RCC 7860 (cell line): ENCODE measurements at places on chromosomes 11 and 22.

GRCh38 chr22:37633625-37634416 is 5.6 kb upstream of the SH3BP1 start:
- peak; percentile 80 for DNase-seq

DNA sequence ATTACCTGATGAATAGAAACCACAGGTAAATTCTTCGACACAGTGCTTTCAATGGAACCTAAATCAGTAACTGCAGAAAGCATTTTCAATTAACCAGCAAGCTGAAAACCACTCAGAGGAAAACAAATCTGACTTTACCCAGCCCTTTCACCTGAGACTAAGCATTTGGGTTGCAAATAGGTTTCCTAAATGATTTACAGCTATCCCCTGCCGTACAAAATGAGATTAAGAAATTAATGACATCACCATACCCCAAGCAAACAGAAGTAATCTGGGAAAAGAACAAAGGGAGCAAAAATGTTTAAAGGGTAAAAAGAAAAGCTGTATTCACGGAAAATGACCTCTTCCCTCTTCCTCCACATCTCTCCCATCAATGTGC is 584 bp downstream of the NOX4 start:
- no peak for DNase-seq

- DNase-seq, result no peak
Measured at GRCh38 chr22:37128555-37129281, 19.2 kb upstream of the TMPRSS6 start.

DNA sequence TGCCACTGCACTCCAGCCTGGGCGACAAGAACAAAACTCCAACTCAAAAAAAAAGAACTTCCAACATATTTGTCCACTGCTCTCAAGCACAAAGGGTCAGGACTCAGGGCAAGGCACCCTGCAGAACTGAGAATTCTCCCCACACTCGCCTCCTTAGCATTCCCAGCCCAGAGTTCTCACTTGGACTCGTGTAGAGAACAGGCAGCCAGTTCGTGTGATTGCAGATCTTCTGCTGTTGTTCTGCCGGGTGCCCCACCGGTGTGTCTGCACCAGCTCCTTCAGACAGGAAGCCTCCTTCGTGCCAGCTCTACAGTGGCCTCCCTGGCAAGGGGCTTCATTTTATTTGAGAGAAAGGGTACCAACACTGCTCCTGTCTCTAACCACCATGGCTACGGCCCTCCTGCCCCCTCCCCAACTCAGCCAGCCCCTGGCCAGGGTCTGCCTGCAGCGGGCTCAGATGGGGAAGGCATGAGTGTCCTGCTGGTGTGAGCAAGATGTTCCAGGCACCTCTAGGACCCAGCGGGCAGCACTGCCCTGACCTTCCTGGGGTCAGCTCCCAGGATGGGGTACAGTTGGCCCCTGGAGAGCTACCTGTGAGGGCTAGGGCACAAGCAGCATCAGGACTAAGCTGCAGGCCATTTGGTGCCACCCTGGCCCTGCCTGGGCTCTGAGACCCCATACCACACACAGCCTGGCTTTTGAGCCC is 19.5 kb upstream of the SCGB1A1 start:
- DNase-seq, result no peak

DNA sequence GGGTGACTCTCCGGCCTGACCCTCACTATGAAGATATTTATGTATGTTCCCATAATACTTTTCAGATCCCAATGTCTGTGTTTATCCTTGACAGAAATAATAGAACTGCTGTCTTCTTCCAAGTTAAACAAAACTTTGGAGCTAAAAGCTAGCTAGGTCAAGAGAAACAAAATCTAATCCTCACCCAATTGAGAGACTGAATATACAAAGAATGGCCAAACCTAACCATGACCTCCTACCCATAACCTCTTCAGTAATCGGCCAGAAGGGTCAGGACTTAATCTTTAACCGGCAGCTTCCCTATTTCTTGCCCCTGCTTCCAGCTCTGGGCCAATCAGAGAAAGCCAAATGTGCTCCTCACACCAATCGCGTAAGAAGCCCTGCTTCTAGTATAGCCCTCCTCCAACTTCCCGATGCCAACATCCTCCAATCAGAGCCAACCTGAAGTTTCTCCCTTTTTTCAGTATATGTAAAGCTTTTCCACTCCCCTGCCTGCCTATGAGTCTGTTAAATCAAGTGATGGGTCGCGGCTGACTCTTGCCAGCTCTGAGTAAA is 1.7 kb upstream of the DDX6 start:
- DNase-seq, result peak; percentile 38

GRCh38 chr11:17653611-17654010 is 65.8 kb upstream of the MYOD1 start:
- DNase-seq, result no peak

GRCh38 chr11:3942956-3943497 is 87.6 kb downstream of the STIM1 start:
- no peak for DNase-seq

DNA sequence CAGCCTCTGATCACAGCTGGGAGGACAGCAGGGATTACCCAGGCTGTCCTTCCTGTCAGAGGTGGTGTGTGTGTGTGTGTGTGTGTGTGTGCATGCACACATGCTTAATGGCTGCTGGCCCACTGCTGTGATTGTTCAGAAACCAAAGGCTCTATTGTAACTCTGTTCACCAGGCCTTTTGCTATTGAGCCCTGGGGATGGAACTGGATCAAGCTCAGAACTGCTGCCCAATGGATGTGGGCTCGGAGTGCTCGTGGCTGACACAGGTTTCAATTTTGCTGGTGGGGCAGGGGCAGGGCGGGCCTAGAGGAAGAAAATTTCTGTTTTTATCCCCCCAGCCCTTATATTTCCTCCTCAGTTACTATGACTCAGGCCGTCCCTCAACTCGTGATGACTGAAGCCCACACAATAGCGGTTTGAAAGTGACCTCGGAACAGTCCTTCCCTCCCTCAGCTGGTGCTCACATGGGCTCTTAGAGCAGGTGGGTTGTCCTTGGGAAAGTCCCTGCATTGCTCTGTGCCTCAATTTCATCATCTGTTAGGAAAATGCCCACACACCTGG is 359.3 kb downstream of the TENM4 start:
- DNase-seq, result peak; percentile 81

- DNase-seq, result no peak
Measured at GRCh38 chr11:128678024-128678423, 15.8 kb upstream of the FLI1 start.

DNA sequence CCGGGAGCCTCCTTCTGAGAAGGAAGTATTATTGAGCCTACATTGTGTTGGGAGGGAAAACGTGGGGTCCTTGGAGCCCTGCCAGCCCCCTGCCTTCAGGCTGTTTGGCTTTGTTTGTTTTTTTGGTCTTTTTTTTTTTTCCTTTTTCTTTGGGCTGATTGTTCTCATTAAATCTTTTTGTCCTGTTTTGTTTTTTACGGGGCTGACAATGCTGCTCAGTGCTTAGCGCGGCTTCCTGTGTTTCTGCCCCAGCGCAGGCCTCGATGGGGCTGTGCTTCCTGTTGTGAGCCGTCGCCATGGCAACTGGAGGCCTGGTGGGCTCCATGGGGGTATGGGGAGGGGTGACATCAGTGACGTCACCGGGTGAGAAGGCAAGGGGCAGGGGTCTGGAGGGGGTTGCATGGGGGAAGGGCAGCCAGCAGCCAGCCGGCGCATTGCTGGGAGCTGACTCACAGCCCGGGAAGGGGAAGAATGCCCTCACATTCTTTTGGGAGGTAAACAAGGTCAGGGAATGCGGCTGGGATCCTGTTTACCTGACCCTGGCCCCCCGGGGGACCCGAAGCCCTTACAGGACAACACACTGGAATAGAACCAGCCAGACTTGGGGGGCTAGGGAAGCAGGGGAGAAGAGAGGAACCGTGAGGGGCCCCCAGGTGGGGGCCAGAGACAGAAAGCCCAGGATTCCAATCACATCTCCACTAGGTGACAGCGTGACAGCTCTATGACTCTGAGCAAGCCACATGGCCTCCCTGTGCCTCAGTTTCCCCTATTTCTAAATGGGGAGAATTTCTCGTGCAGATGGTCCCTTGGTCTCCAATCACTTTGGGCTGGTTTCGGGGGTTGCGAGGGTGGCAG is 22.2 kb upstream of the CBX7 start:
- peak; percentile 96 for DNase-seq

- DNase-seq, result no peak
Measured at GRCh38 chr11:21534288-21534687, 658.6 kb upstream of the ANO5 start.

- no peak for DNase-seq
Measured at GRCh38 chr22:48758881-48759875, 1068.5 kb downstream of the BRD1 start.

DNA sequence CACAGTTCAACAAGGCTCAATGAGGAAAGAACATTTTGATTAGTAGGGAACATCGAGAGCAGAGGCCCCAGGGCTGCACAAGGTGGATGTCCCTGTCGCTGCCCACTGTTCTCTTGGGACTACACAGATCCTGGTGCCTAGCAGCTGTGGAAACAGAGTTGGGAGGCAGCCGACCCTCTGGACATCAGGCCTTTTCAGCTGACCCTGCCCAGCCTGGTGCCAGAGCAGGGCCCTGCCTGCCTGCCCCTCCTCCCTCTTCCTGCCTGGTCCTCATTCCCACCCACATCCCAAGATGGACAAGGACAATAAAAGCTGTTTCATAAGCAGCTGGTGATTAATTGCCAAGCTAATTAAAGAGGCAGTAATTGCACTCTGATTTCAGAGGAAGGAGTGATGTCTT is 60.7 kb downstream of the NFAM1 start:
- DNase-seq, result no peak

- DNase-seq, result no peak
Measured at GRCh38 chr11:108662700-108663099, 2.2 kb upstream of the DDX10 start.

DNA sequence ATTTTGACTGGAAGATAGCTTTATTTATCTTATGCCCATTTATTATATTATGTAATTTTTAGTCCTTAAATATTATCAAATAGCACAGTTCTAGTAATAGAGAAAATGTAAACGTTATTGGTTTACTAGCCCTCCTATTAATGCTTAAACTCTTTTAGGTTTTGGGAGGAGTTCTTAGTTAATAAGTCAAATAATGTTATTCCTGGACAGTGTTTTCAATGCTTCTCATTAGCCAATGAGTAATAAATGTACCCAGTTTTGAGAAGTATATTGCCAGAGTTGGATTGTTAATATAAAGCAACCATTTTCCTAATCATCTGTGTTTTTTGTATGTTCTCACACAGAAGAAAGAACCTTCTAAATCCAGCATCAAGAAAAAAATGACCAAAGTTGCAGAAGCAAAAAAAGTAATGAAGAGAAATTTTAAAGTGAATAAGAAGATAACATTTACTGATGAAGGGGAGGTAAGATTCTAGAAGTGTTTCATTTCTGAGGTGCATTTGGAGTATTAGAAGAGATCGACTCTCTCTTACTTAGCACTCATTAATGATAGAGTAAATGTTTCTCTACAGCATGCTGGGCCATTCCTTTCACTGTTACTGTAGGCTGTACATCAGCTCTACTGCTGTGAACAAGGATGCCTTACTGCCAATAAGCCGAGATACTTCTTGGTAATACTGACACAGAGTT is 173.4 kb downstream of the DDX10 start:
- DNase-seq, result no peak

GRCh38 chr22:49448526-49448925 is 379.1 kb downstream of the BRD1 start:
- DNase-seq, result no peak

GRCh38 chr11:13859892-13860291 is 102.6 kb upstream of the SPON1 start:
- no peak for DNase-seq

GRCh38 chr11:120608760-120609211 is 97.2 kb downstream of the GRIK4 start:
- no peak for DNase-seq

DNA sequence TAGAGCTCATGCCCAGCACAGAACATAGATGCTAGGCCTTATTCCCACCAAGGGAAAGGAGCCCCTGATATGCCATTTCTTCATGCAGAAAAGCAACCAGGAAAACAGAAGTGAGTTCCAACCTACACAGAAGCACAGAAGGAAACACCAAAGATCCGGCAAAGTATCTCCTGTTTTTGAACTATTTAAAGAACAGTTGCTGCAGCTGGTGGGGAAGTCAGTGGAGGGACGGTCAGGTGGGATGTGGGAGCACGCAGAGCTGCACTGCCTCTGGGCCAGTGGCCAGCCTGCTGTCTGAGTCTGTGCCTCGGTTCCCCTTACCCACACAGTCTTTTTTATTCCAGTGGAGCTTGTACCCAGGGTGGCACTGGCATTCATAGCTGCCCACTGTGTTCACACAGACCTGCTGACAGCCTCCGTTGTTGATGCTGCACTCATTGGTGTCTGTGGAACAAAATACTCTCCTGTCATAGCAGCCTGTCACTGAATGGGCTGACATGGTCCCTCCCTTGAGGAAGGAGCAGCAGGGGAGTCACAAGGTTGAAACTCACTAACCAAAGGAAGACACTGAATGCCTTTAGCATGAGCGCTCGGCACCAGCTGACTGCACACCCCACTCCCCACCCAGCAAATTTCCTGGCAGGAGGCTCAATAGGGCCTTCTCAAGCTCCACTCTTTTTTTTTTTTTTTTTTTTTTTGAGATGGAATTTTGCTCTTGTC is 37.9 kb downstream of the SCUBE2 start:
- peak; percentile 61 for DNase-seq

DNA sequence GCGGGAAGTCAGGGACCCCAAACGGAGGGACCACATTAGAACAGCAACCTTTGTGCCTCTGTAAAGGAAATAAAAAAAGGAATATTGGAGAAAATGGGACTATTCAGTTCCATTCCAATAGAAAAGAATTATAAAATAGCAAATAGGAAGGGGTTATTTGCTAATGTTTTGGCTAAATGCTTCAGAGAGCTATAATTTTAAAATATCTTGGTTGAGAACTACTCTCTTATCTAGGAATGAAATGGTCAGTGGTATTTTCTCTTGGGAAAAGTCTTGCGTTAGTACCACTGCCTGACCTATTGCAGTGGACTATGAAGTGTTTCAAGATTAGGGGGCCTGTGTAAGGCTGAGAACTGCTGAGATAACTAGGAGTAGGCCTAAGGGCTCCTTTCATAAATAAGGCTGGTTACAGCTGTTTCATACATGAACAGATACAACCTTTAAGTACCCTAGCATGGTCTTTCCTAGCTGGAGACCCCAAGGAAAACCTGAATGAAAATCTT is 6.9 kb upstream of the WEE1 start:
- DNase-seq, result no peak

GRCh38 chr11:85062659-85063058 is 564.5 kb downstream of the DLG2 start:
- DNase-seq, result no peak

GRCh38 chr11:96062134-96062533 is 138.2 kb upstream of the MTMR2 start:
- peak; percentile 71 for DNase-seq

- DNase-seq, result peak; percentile 12
Measured at GRCh38 chr11:123407130-123407995, 22.7 kb upstream of the GRAMD1B start.

- DNase-seq, result no peak
Measured at GRCh38 chr11:59754494-59754858, 700 bp upstream of the STX3 start.

DNA sequence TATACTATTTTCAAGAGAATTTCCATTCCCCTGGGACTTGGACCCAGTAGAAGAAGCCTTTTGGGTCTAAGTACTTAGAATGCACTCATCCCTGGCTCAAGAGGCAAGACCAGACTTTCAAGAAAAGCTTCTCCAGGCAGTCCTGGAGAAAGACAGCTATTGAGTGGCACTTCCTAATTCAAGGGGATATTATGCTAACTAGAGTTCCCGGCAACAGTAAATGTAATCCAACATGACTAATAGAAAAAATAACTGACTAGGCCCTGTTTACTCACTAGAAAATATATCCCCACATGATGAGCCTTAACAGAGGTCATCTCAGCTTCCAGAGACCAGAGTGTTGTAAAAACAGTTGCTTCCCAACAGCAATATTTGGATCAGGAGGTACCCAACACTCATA is 47.2 kb upstream of the AKIP1 start:
- no peak for DNase-seq
